ENCODE measurements at places on chromosomes 7 and 10.

GRCh38 chr10:63528084-63528744 is 7.0 kb downstream of the REEP3 start:
- no peak for DNase-seq

DNA sequence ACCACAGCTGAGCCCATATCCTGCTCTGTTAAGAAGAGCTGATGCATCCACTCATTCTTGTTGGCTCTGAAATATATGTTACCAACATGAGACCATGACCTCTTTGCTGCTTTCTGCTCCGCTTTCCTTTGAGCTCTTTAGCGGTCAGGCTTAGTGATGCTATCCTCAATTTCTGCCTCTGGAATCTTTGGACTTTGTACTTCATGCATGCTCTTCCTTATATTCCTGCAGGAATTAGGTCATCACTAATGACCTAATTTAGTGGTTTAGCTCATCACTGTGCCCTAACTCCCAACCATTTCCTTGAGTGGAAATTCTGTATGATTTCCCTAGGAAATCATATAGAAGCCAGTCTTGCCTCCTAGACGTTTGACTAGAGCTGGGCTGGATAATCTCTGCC is 119.5 kb downstream of the AOAH start:
- DNase-seq: no peak

GRCh38 chr7:15503603-15504290 is 58.1 kb downstream of the AGMO start:
- no peak for DNase-seq

DNA sequence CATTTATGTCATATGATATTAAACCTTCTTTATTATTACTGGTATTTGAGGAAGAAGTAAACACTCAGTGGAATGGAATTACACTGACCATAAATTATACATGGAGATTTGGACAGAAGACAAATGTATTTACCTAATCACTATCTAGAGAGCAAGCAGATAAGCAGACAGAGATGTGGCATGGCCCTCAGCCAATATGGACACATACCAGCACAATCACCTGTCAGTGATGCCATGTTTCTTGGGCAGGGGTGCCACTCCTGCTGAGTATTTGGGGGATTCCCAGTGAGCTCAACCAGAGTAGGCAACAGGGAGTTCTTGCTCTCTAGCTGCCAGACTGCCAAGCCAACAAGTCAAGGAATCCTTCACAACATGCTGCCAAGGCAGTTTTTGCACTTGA is 866.3 kb upstream of the LRRN3 start:
- no peak for DNase-seq

- DNase-seq: no peak
These were observed 134.0 kb downstream of the KCND2 start for GRCh38 chr7:120407010-120407409.

- no peak for DNase-seq
These were observed 51.3 kb upstream of the FAM180A start for GRCh38 chr7:135799881-135800280.

- DNase-seq: no peak
These were observed 16.0 kb downstream of the FAM13C start for GRCh38 chr10:59346321-59346720.

DNA sequence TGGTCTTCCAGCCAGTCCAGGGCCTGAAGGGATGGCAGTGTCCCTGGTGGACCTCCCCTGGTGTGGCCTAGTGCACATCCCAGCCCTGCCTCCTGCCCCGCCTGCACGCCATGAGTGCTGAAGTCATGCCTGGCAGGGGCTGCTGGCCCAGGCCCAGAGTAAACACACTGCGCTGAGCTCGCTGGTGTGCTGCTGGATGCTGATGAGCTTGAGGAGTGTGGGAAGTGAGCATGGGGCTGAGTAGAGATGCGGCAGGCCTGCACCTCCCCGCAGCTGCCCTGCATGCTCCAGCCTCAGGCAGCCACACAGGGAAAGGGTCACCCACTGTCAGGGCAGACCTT is 43.2 kb downstream of the HTRA1 start:
- no peak for DNase-seq
